CD8-positive, alpha-beta memory T cell (primary cell): ENCODE measurements at places on chromosomes 11 and 22.

- H3K27ac ChIP-seq = no peak overlapping the region
- peak; percentile 16 for DNase-seq
- H3K4me1 ChIP-seq = peaks cover 33% of the 10 kb centered on the region
These were observed 61.3 kb downstream of the PPME1 start for GRCh38 chr11:74232311-74232950.

DNA sequence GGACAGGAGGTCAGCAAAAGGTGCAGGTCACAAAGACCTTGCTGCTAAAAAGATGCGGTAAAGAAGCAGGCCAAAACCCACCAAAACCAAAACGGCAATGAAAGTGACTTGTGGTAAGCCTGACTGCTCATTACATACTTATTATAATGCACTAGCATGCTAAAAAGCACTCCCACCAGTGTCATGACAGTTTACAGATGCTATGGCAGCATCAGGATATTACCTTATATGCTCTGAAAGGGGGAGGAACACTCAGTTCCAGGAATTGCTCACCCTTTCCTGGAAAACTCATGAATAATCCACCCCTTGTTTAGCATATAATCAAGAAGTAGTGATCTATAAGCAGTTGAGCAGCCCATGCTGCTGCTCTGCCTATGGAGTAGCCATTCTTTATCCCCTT lies 45.2 kb upstream of the SLC5A12 start:
- no peak overlapping the region for H3K4me3 ChIP-seq
- H3K36me3 ChIP-seq = no peaks in the 10 kb centered on the region
- H3K27ac ChIP-seq = no peak overlapping the region
- DNase-seq = no peak
- H3K4me1 ChIP-seq = no peaks in the 10 kb centered on the region

DNA sequence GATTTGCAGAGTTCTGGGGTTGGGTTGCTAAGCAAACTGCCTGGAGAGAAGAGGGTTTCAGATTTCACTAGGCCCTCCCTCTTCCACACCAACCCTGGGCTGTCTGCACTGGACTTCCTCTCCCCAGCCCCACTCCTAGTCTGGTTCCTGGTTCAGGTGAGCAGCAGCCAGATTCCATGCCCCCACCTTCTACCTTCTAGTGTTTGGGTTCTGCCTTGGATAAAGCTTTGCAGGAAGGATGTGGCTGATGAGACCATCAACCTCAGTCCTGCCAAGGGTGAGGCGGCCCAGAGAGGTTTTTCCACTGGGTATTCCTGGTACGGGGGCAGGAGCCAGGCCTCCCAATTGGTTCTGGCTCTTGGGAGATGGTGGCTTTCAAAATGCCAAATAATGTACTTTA lies 68.3 kb downstream of the BCR start:
- H3K27me3 ChIP-seq = no peaks in the 10 kb centered on the region
- H3K36me3 ChIP-seq = no peaks in the 10 kb centered on the region
- peak overlapping the region; percentile 13 for H3K27ac ChIP-seq
- no peak overlapping the region for H3K4me3 ChIP-seq

GRCh38 chr22:41951898-41952474 lies at the start of gene SMIM45:
TSS of gene SMIM45 (plus strand) at chr22:41952150.
- no peak within 1 kb of the TSS for H3K27ac ChIP-seq
- H3K27me3 ChIP-seq = no peaks in the 10 kb centered on the region
- no peaks in the 10 kb centered on the region for H3K36me3 ChIP-seq
- H3K4me3 ChIP-seq = no peak within 1 kb of the TSS
- no peak for DNase-seq
- peaks cover 8% of the 10 kb centered on the region for H3K4me1 ChIP-seq

GRCh38 chr11:35144136-35144741 lies 5.3 kb downstream of the CD44 start:
- DNase-seq = peak; percentile 28
- peak overlapping the region; percentile 40 for H3K27ac ChIP-seq
- peaks cover 4% of the 10 kb centered on the region for H3K36me3 ChIP-seq
- H3K4me3 ChIP-seq = peak overlapping the region; percentile 62
- peaks cover 75% of the 10 kb centered on the region for H3K4me1 ChIP-seq

DNA sequence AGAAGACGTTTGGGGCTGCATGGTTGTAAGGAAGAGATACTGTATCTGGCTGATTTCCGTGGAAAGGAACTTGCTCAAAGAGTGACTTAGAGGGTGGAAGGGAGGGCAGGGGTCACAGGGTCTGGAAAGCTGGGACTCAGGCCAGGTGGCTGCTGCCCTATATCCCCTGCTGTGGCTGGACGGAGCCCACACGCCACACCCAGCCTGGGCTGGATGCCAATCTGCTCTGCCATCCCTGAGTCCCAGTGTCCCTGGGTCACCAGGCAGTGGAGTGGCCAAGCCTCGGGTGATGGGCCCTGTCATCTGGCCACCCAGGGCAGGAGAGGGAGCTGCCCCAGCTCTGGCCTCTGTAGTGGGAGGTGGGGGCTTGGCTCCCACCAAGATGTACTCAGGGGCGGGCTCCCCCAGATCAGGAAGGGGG lies 26.5 kb upstream of the KRTAP5-7 start:
- H3K4me1 ChIP-seq = no peaks in the 10 kb centered on the region
- H3K27me3 ChIP-seq = no peaks in the 10 kb centered on the region
- DNase-seq = no peak
- no peak overlapping the region for H3K4me3 ChIP-seq
- H3K27ac ChIP-seq = no peak overlapping the region

GRCh38 chr11:110606415-110606814 lies 105.8 kb downstream of the ARHGAP20 start:
- H3K4me3 ChIP-seq = no peak overlapping the region
- no peaks in the 10 kb centered on the region for H3K4me1 ChIP-seq
- no peak overlapping the region for H3K27ac ChIP-seq
- DNase-seq = no peak
- no peaks in the 10 kb centered on the region for H3K36me3 ChIP-seq

GRCh38 chr11:65654375-65655349 lies 8.1 kb downstream of the RELA start:
- no peak overlapping the region for H3K27ac ChIP-seq
- peaks cover 31% of the 10 kb centered on the region for H3K4me1 ChIP-seq
- no peak for DNase-seq
- H3K4me3 ChIP-seq = no peak overlapping the region

- no peak for DNase-seq
- no peaks in the 10 kb centered on the region for H3K27me3 ChIP-seq
These were observed 411.9 kb downstream of the SOX6 start for GRCh38 chr11:15944460-15944859.

DNA sequence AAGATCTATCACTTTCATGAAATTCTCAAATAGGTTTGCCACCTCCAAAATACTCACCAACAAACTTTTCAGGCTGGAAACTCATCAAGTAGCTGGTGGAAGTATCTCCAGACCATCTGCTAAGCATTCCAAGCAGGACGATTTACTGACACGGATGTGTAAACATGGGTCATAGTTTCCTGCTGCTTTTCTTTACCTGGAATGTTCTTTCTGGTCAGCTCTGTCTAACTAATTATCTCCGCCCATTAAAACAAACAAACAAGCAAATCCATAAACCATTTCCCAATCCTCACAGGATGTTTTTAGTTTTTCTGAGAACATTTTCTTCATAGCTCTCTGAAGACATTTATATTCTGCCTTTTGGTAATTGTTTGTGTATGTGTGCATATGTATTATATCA lies 397.0 kb downstream of the METTL15 start:
- H3K27ac ChIP-seq = no peak overlapping the region
- no peak overlapping the region for H3K4me3 ChIP-seq
- H3K27me3 ChIP-seq = no peaks in the 10 kb centered on the region
- H3K4me1 ChIP-seq = no peaks in the 10 kb centered on the region
- DNase-seq = no peak

DNA sequence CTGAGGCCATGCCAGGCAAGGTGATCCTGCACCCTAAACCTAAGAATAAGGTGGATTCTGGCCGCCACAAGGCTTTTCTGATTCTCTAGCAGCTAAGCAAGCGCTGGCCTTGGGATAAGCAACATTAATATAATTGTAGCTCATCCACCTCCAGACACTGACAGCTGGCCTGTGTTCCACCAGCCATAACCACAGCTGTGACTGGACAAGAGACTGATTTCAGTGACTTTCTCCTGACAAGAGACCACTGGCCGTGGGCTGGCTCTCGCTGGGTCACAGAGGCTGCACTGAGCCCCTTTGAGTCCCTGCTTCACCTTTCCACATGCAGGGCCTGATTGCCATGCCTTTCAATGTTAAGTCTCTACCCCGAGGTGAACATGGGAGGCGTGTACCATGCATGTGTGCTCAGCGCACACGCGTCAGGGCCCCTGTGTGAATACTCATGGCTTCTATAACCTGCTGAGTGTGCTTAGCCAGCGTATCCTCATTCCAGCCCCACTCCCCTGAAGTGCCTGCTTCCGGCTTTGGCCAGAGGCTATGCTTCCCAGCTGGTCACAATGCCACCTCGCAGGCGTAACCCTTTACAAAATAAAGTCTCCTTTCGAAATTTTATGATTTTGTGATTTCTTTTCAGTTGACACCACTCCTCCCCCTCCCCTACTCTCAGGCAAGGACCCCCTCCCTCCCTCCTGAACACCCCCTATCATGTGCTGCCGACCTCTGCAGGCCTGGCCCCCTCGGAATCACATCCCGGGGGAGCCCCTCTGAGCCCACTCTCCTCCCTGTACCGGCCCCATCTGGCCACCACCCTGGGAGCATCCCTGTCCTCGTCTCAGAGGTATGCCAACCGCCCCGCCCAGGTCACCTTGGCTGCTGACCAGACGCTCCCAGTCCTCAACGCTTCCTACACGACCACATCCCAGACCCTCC lies 128.1 kb downstream of the CTTN start:
- H3K36me3 ChIP-seq = no peaks in the 10 kb centered on the region
- H3K27ac ChIP-seq = no peak overlapping the region
- H3K27me3 ChIP-seq = no peaks in the 10 kb centered on the region
- no peaks in the 10 kb centered on the region for H3K4me1 ChIP-seq

GRCh38 chr22:43571181-43571580 lies 159.4 kb downstream of the MPPED1 start:
- no peak overlapping the region for H3K27ac ChIP-seq
- H3K4me3 ChIP-seq = no peak overlapping the region
- H3K4me1 ChIP-seq = no peaks in the 10 kb centered on the region
- H3K36me3 ChIP-seq = no peaks in the 10 kb centered on the region

DNA sequence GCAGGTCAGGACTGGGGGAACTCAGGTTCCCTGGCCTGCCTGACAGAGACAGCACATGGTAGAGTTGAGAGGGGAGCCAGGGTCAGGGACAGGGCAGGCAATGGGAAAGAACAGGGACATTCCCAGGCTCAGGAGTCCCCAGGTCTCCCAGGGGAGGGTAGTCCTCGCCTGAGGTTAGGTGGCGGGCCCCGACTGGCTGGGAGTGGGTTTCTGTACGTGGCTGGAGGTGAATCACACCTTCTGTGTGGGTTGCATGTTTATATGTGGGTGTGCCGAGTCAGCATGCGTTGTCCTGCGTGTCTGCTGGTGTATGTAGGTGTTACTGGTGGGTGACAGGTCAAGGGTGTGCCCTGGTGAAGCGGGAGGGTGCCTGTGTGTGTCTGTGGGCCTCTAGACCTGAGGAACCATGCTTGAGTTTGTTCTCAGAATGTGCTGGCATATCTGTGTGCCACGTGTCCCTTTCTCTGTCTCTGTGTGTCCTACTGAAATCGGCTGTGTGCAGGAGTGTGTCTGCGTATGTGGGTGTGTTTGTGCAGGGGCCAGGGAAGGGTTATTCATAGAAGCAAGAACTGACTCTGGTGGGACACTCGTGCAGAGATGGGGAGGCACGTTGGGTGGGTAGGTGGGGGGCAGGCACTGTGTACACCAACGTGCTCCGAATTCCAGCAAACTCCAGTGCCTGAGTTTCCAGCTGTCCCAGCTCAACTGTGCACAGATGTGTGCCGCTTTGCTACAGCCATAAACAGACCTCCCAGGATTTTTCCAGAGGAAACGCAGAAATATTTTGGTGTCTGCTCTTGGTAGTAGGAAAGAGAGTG lies 23.8 kb upstream of the OAF start:
- H3K4me1 ChIP-seq = no peaks in the 10 kb centered on the region
- no peaks in the 10 kb centered on the region for H3K27me3 ChIP-seq
- no peak overlapping the region for H3K27ac ChIP-seq

- no peak overlapping the region for H3K27ac ChIP-seq
- H3K27me3 ChIP-seq = no peaks in the 10 kb centered on the region
- H3K4me1 ChIP-seq = no peaks in the 10 kb centered on the region
- no peak overlapping the region for H3K4me3 ChIP-seq
- H3K36me3 ChIP-seq = no peaks in the 10 kb centered on the region
- DNase-seq = no peak
These were observed 1.1 kb upstream of the CNTN5 start for GRCh38 chr11:99019696-99020095.

DNA sequence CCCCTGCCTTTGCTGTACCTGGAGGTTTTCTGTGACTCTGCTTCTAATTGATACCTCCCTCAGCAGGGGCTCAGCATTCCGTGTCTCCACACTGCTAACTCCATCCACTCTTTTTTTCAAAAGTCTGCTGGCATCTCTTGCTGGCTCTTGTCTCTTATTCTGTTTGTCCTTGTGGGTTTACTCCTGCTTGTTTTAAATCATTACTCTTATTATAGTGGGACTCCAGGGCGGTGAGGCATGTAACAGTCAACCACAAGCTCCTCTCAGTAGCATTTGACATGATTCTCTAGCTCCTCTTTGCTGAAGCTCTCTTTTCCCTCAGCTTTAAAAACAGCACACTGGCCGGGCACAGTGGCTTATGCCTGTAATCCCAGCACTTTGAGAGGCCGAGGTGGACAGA lies 260.2 kb upstream of the NARS2 start:
- H3K27me3 ChIP-seq = no peaks in the 10 kb centered on the region
- no peak for DNase-seq
- H3K4me3 ChIP-seq = no peak overlapping the region
- no peaks in the 10 kb centered on the region for H3K4me1 ChIP-seq
- no peaks in the 10 kb centered on the region for H3K36me3 ChIP-seq
- H3K27ac ChIP-seq = no peak overlapping the region

DNA sequence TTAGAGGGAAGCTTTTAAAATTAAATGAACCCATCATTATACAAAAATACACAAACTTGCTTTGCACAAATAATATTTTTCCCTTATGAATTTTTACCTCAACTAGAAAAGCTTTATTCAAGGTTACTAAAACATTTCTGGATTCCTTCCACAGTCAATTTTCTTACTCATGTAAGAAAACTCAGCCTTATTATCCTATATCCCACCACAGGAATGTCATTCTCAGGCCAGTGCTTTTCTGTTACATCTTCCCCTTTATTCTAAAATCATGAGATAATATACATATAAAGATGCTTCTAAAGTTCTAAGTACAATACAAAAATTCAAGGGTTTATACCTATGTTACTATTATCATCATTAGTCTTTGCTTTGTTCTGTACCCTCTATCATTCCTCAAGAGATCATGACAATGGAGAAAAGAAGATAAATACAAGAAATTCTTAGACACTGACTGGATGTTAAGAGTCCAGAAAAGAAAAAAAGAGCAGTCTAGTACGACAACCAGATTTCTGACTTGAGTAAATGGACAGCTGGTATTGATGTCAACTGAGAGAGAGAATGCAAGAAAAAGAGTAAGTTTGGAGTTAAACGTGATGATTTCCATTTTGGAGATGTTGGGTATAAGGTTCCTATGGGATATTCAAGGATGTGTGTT lies 60.3 kb downstream of the MTMR2 start:
- H3K4me3 ChIP-seq = no peak overlapping the region
- no peaks in the 10 kb centered on the region for H3K36me3 ChIP-seq
- H3K27me3 ChIP-seq = no peaks in the 10 kb centered on the region
- DNase-seq = no peak
- H3K27ac ChIP-seq = no peak overlapping the region

GRCh38 chr11:46222490-46223251 lies 54.8 kb upstream of the CREB3L1 start:
- H3K27me3 ChIP-seq = no peaks in the 10 kb centered on the region
- no peaks in the 10 kb centered on the region for H3K4me1 ChIP-seq
- no peak for DNase-seq
- H3K27ac ChIP-seq = no peak overlapping the region
- no peak overlapping the region for H3K4me3 ChIP-seq
- H3K36me3 ChIP-seq = no peaks in the 10 kb centered on the region
